ENCODE measurements at places on chromosomes 3 and 15.

DNA sequence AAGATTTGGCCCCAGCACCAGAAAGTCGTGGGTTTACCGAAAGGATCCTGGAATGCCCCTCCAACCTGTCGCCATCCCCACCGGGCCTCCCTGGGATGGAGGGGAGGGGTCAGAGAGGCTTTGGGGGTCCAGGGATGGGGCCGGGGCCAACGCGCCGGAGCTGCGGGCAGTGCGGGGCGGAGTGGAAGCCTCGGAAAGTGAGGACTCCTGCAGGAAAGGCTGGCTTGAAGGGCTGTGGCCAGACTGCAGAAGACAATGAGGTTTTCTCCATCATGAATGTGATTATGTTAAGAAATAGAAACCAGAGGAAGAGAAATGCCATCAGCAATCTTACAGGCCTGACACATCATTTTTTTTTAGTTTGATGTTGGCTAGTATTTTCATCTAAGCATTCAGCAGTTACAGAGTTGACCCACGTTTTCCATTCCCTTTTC, 738 bp downstream of the YEATS2 start:
- DNase-seq = peak; percentile 35

DNA sequence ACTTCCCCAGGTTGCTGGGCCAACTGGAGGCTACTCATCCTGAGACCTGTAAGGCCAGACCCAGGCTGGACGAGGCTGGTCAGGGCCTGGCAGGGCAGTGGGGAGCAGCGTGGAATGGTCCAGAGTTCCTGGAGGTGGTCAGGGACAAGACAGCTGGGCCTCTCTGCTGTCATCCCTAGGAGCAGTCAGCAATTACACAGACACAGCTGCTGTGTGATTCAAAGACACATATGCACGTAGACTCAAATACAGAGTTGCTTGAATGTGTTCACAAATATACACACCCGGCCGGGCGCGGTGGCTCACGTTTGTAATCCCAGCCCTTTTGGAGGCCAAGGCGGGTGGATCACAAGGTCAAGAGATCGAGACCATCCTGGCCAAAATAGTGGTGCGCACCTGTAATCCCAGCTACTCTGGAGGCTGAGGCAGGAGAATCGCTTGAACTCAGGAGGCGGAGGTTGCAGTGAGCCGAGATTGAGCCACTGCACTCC, 1.5 kb upstream of the CD276 start:
- DNase-seq = no peak

DNA sequence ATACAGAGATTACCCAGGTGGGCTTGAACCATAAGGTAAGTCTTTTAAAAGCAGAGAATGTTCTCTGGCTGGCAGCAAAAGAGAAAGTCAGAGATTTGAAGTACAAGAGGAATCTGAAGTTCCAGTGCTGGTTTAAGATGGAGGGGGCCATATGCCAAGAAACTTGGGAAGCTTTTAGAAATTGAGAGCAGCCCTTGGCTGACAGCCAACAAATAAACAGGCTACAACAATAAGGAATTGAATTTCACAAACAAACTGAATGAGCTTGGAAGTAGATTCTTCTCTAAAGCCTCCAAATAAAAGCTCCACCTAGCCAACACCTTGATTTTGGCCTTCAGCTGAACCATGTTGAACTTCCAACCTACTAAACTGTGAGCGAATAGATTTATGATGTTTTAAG, 85.7 kb downstream of the TRIM42 start:
- DNase-seq = no peak

- peak; percentile 31 for DNase-seq
These were observed 7.5 kb downstream of the TMEM40 start for GRCh38 chr3:12751571-12751970.

DNA sequence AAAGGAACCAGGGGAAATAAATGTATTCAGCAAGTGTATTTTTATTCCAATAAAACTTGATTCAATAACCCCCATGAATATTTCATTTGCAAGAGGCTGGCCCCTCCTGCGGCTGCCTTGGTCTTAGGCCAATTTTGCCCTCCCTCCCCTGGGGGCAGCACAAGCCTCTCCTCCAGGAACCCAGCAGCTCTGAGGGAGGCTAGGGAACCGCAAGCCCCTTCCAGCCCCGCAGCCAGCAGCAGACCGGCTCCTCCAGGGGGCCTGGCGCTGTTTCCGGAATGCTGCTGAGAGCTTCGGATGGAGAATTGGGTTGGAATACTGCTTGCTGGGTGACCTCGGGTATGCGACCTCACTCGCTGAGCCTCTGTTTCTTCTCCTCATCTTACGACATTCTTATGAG, 150.1 kb downstream of the RAB11A start:
- DNase-seq = no peak

GRCh38 chr15:31342781-31343626, 16.4 kb downstream of the KLF13 start:
- no peak for DNase-seq

- no peak for DNase-seq
These were observed 112.8 kb upstream of the C2CD4B start for GRCh38 chr15:62277816-62278394.

GRCh38 chr3:139310474-139310933, 33.3 kb upstream of the MRPS22 start:
- DNase-seq = peak; percentile 92

DNA sequence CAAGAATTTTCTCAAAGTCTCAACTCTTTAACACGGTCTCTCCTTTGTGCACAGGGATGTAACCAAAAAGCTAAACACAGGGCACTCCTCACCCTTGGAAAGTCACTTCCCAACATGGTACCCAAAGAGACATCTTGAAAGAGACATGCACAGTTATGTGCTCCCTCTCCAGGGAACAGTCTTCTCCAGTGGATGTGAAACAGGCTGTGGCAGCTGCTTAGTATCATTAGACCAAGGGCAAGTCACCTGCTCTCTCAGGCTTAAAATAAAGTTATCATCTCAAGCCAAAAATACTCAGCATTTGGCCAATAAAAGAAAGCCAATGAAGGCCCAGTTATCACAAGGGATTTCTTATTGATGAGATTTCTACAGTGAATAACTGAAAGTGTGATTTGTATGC, 128.3 kb downstream of the WDR76 start:
- DNase-seq = no peak

DNA sequence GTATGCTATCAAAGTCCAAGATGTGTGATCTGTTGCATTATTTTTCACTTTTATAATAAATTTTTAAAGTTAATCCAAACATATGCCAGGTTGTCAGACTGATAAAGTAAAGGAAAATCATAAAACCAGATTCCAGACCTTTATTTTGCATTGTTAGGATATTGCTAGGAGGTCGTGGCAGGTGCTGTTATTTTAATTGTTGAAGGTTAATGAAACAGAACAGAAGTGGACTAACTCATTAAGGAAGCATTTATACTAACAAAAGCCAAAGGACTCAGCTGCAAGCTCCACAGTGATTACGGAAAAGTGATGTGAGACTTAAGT, 63.1 kb downstream of the DCLK3 start:
- DNase-seq = no peak

Measured in IMR-90 (cell line).